Kidney (tissue), 22 donors: ENCODE measurements at places on chromosomes 2 and 18. TPM values are rescaled to one million over a fixed set of nuclear protein-coding genes. Genes with fewer than 3 reads are reported as not detected.
A peak's percentile ranks its signal among the peaks of the same experiment; 100 is the strongest.

Gene TWIST2
- polyA plus RNA-seq = 0.56 TPM

Gene KCNG2
- not detected for polyA plus RNA-seq

- no peak for DNase-seq
Measured at GRCh38 chr2:153808679-153809078, 63.0 kb upstream of the GALNT13 start.

Gene ACTG2
- polyA plus RNA-seq = 6.6 TPM

DNA sequence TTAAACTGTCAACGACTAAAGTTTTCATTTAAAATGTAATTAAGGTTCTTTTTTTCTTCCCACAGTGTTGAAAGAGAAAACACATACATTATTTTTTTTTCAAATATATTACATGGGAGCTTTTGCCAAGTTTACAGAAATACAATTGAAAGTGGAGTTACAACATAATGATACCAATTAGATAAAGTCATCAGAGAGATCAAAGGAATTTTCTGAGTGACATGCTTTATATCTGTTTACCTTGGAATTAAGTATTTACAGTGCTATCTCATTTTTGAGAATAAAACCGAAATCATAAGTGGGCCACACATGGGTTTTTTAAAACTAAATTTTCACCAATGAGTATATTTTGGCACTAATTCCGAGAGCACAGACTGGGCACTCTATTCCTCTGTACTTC, 165.2 kb downstream of the RAPGEF4 start:
- DNase-seq = no peak

DNA sequence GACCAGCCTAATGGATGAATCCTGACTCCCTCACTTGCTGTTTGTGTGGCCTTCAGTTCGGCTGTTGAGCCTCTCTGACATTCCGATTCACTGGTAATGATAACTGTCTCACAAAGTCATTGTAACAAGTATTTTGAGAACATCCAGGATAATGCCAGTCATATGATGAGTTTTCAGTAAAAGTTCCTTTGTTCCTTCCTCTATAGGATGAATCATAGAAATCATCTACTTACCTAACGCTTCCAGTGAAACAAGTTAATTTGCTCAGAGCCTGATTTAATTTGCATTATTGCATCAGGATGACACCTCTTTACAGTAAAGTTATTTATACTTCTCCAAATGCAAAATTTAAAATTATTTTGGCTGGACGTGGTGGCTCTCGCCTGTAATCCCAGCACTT, 32.0 kb downstream of the RAB31 start:
- no peak for DNase-seq

GRCh38 chr2:191521608-191522208, 156.2 kb upstream of the NABP1 start:
- no peak for DNase-seq

DNA sequence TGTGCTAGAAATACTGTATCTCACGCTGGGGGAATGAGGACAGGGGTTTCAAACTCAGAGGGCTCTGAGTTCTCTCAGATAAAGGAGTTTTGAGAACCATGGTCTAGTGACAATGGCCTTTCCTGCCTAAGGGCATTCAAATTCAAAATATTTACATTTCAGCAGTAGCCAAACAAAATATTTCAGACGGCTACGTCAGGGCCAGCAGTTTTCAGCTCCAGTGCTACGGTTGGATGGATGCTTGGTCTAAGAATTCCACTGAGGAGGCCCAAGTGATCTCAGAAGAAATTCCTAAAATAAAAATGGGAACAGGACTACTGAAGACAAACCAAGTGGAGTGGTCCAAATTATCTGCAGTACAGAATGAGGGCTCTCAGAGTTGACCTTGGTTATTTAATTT, 41.1 kb upstream of the SCG2 start:
- DNase-seq = no peak

Gene ITGB6
- polyA plus RNA-seq = 13.4 TPM

Gene PMAIP1
- 0.71 TPM for polyA plus RNA-seq

GRCh38 chr18:23134780-23135549, at the start of gene CABLES1:
Gene CABLES1 (plus strand): TSS chr18:23135485. CDS start chr18:23135763, 278 bp downstream.
- DNase-seq = peak; percentile 90

DNA sequence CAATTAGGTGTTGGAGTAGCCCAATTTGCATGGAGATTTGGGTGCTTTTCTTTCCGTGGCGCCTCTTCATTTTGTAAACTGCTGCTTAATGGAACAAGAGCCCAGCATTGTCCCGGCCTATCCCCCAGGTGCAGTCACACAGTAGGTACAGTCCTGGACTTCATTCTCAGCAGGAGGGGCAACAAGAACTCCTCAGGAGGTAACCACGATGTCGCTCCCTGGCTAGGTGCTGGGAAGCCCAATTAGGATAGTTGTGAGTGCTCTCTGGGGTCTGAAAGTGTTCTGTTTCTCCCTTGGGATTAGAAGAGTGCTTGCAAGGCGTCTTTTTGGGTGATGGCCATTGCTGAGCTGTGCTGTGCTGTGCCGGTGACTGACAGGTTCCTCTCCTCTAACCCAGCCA, 53.8 kb downstream of the CABLES1 start:
- no peak for DNase-seq

Gene CFAP53
- polyA plus RNA-seq = 3.9 TPM

Gene PFN4
- 2.1 TPM for polyA plus RNA-seq

DNA sequence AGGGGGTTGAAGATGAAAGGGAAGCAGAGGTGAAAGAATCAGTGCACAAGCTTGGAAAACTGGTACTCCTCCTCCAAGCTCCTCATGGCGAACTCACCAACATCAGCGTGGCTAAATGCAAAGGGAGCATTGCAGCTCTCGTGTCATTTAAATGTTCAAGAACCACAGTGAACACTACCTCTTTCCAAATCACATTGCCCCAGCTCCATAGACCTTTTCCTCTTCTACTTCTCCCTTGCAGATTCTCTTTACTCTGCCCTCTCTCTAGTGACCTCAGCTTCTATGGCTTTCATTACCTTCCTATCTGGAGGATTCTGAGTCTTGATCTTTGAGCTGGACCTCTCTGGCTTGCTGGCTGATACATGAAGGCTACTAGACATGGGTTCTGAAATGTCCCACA, 14.3 kb downstream of the EPB41L3 start:
- no peak for DNase-seq

Gene SRD5A2
- 0.15 TPM for polyA plus RNA-seq

DNA sequence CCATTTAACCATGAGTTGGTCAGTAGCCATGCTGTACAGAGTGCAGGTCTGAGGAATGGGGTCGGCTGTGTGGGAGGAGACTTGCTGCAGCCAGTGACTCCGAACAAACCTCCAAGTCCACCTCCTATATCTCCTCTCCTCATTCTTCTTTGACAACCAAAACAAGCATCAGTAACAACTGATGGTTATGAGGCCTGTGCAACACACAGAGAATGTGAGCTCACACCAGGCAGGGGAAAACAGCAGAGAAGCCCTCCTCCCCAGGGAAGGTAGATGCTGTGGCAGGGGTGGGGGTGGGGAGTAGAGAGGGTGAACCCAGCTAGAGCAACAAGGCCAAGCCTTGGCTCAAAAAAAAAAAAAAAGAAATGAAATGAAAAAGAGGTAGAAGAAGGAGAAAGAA, 12.3 kb upstream of the CNGA3 start:
- DNase-seq = no peak

DNA sequence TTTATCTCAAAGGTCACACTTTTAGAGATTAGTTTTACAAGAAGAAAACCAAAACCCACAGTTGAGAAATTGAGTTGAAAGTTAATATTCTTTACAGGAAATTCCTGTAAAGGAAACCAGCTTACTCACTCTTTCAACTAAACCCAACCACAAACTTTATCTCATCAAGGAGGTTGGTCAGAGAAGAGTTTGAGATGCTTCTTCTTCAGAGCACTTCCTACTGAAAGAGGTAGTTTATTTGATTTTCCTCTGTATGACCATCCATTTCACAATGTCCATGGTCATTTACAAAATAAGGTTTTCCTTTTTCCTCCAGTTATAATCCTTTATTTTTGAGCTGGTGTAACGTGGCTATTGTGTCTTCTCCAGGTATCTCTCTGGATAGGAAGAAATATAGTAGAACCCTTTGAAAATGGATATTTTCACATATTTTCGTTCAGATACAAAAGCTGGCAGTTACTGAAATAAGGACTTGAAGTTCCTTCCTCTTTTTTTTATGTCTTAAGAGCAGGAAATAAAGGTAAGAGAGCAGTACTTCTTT, 4.5 kb upstream of the IL18RAP start:
- no peak for DNase-seq

GRCh38 chr2:111031546-111032478, 88.9 kb upstream of the BCL2L11 start:
- peak; percentile 23 for DNase-seq

GRCh38 chr2:70141902-70142589, 48.8 kb downstream of the C2orf42 start:
- DNase-seq = peak; percentile 96

GRCh38 chr18:78794071-78794430, 185.6 kb upstream of the SALL3 start:
- no peak for DNase-seq

DNA sequence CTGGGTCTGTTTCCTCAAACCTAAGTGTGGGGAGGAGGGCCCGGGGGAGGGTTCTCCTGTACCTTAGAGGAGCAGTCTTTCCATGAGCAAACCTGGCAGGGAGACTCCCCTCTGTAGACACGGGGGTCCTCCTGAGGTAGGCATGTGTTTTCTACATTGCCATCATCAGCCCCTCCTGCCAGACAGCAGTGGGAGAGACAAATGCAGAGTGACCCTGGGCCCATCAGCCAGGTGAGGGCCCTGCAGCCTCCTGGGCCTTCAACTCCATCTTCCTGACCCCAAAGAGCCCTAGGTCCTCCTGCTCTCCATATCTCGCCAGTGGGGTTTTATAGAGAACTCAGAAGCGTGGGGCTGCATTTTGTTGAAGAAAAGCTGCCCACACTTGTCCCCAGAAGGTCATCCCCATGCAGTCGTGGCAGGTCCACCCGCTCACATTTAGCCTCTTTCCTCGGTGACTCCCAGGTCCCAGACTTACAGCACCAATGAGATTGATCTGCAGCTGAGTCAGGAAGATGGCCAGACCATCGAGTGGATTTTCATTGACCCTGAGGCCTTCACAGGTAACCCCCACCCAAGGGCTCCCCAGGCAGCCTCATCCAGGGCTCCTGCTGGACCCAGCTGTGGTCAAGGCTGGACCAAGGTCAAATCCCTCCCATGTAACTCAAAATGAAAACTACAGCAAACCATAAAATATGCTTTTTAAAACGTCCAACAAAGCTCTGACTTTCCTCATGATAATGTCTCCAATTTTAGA, 2.6 kb downstream of the CHRNG start:
- DNase-seq = no peak

DNA sequence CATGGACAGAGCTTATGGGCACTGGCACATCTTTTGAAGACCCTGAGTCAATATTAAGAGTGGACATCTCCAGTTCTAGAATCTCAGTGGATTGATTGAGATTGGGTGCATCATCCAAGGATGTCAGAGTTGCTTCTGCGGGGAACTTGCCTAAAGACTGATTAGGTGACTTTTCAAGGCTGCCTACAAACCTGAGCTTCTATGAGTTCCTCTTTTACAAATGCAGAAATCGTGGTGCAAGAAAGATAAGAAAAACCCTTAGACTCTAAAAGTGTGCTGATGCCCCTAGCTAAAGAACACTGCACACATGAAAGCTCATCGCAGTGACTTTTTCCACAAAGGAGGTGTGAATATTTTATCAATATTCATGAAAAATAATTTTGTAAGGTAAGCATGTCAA, 86.8 kb upstream of the NEDD4L start:
- no peak for DNase-seq

DNA sequence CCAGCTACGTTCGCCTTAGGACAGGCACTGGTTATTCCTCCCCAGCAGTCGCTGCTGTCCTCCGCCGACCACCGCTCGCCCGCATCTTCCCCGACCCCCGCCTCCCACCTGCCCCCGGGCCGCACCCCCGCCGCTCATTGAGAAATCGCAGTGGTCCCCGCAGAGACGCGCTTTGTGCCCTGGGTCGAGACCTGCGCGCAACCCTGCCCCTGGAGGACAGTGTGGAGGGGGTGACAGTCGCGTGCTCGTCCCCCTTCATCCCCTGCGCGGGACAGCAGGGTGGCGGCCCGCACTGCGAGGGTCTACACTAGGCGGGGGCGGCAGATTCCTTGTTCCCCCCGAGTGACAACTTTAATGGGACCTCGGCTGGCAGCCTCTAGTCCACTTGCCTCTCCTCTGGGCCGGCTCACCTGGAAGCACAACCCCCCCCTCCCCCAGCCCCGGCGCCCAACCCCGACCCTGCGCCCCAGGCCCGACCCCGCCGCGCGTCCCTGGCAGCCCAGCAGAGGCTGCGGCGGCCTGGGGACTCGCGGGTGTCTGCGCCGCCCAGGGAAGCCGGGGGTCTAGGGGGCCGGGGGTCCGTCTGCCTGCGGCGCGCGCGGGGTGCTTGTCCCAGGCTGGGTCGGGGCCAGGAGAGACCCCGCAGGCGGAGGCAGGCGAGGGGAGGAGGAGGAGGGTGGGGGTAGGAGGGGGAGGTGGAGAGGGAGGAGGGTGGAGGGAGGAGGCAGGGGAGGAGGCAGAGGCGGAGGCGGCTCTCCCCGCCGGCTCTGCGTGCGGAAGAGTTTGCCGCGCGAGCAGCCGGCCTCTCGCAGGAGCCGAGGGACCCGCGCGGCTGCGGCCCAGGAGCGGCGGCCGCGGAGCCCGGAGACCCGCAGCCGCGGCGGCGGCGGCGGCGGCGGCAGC, at the start of gene NPAS2:
NPAS2 (plus strand) TSS at position 770 of the 903 bp plus-strand sequence. CDS start 84,616 bp downstream, outside the sequence.
- DNase-seq = peak; percentile 56

DNA sequence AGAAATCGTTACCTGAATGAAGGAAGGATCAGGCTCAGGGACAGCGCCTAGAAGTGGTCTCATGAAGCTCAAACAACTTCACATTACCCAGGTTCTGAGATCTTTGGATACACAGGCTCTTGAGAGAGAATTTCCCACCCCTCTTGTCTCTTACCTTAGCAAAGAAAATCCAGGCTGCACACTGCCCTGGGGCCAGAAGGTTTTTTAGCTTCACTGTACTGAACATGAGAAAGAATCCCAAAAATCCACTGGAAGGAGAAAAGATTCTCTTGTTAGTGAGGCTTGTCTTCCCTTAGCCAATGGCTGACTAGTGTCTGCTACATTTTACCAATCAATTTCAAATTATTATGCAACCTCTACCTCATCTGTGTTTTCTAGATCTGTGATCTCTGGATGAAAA, 101.0 kb upstream of the RIOK3 start:
- DNase-seq = no peak

Gene HTR2B
- polyA plus RNA-seq = 2.0 TPM

Gene EPAS1
- polyA plus RNA-seq = 142 TPM

- no peak for DNase-seq
Measured at GRCh38 chr2:127873707-127874303, 12.0 kb downstream of the AMMECR1L start.
